ENCODE measurements at places on chromosomes 6 and 20.

DNA sequence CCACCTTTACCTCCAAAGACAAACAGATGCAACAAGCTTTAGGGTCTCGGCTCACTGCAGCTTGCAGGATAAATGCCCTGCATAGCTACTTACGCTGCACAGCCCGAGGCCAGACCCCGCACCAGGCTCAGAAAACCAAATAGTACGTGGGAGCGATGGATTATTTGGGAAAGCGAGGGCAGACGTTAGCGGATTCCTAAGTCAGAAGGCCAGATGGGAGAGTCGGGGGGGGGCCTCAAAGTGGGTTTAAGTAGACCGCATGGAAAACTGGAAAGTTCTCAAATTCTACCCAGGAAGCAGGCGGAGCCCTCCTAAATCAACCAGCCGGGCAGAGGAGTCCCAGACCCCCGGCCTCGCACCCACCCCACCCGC, 382 bp downstream of the SFT2D1 start:
- peak; percentile 22 for DNase-seq

DNA sequence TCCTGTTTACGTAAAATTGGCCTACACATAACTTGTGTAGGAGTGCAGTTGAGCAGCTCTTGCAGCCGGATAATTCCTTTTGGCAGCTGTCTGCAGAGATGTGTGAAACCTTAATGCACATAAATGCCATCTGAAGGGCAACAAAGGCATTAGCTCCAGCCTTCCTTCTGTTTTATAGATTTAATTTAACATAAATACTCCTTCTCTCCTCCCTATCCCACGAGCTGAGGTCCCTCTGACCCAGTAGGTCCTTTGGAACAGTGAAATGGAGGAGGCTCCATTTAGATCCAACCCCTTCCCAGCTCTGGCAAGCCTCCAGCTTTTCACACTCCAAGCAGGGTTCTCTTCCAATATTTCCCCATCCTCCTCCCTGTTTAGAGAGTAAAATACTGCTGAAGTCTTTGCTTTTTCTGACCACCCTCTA, 6.5 kb downstream of the PLEKHG1 start:
- DNase-seq = no peak

DNA sequence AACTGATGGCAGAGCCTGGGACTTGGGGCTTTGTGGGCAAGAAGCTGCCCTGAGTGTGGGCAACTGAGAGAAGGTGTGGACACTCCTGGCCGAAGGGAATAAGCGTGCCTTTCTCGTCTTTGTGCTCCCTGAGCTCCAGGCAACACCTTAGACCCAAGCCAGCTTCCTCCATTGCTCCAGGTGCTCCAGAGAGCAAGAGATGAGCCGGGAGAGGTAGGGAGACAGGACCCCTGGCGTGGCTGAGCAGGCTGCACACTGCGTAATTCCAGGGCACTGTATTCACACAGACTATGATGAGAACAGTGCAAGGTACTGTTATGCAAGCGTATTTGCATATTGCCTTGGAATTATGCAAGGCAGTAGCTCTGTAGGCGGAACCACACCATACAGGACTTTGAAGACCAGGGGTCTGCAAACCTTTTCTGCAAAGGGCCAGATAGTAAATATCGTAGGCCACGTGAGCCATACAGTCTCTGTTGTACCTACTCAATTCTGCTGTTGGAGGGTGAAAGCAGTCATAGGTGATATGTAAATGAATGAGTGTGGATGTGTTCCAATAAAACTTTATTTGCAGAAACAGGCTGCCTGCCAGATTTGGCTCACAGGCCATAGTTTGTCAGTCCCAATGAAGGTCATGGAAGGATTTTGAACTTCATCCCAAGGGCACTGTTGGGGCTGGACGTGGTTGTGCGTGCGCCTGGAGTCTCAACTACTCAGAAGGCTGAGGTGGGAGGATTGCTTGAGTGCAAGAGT, 42.1 kb upstream of the FAM83D start:
- peak; percentile 69 for DNase-seq

- DNase-seq = no peak
Measured at GRCh38 chr20:51715856-51716185, 52.4 kb downstream of the ATP9A start.

GRCh38 chr6:55528624-55529023, 50.4 kb downstream of the HMGCLL1 start:
- peak; percentile 39 for DNase-seq

DNA sequence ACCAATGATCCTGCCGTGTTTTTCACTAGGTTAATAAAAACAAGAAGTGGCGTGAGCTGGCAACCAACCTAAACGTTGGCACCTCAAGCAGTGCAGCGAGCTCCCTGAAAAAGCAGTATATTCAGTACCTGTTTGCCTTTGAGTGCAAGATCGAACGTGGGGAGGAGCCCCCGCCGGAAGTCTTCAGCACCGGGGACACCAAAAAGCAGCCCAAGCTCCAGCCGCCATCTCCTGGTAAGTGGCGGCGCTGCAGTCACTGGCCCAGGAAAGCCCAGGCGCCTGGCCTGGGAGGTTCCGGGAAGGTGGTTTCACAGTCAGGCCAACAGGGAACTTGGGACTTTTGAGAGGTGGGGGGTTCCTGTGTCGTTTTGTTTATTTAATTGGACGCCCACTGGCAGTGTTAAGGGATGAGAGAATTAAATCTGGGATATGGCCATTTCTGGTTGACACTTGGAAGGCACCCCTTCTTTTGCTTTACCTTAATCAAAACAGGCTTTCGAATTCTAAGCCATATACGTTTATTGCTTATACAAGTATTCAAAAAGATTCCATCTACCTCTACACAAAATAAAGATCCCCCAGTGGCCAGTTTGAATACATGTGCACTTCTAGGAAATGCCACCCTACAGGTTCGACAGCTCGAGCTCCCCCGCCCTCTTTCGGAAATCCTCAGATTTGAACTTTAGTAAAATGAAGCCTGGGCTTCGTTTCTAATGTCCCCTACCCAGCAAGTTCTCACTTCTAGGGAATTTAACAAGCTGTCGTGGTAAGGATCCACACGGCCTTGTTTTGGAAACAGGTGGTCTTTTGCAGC, 138.9 kb downstream of the TMEM242 start:
- peak; percentile 56 for DNase-seq

- no peak for DNase-seq
Measured at GRCh38 chr6:22437665-22438064, 131.7 kb upstream of the HDGFL1 start.

- no peak for DNase-seq
Measured at GRCh38 chr6:38646166-38646878, 6.6 kb upstream of the BTBD9 start.

DNA sequence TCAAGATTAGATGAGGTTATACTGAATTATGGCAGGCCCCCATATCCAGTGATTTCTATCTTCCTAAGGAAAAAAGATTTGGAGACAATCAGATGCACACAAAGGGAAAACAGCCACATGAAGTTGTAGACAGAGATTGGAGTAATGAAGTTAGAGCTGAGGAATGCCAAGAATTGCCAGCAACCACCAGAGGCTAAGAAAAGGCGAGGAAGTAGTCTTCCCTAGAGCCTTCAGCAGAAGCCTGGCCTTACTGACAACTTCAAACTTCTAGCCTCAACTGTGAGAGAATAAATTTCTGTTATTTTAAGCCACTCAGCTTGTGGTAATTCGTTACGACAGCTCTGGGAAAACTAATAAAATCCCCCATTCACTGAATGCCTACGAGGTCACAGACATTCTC, 473.9 kb downstream of the COL12A1 start:
- no peak for DNase-seq

DNA sequence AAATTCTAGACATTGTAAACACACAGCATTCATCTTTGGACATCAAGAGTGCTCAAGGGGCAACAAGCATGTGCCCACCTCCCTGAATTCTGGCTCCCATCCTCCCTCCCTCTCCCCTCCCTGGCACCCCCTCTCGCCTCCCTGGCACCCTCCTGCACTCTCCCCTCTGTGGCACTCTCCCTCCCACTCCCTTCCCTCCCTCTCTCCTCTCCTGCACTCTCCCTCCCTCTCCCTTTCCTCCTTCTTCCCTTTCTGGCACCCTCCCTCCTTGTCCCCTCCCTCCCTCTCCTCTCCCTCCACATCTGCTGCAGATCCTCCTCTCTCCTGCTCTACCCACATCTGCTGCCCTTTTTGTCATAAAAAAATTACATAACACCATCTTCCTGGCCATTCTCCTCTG, 113.0 kb upstream of the SLC22A23 start:
- no peak for DNase-seq

DNA sequence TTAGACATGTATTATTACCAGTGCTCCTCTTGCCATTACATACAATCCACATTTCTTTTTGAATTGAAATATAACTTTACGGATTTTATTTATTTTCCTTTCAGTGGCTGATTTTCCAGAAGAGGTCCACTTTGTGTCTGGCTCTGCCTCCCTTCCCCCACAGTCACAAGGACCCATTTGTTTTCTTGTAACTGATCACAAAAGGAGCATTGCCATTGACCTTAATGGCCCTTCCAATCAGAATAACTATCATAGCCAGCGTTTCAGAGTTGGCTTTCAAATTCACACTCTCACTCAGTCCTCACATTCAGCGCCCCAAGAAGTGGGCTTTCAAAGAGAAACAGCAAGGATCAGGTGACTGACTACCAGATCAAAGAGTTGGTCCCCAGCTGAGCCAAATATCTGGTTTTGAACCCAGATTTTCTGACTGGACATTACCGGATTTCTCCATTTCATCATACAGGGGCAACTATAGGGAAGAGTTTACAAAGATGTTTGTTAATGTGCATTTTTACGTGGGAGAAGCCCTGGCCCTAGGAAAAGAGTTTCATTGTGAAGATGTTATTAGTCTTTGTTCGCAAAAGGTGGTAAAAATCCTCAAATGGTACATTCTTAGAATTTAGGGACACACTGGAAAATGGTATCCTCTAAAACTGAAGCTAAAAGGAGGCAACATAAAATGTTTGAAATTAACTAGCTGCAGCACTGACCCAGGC, 2.0 kb upstream of the SLC22A23 start:
- DNase-seq = no peak

GRCh38 chr6:54390362-54390761, 82.1 kb downstream of the TINAG start:
- no peak for DNase-seq

- peak; percentile 56 for DNase-seq
Measured at GRCh38 chr6:141464490-141464889, 668.2 kb upstream of the GJE1 start.

GRCh38 chr6:161228921-161229591, 44.8 kb downstream of the AGPAT4 start:
- no peak for DNase-seq

DNA sequence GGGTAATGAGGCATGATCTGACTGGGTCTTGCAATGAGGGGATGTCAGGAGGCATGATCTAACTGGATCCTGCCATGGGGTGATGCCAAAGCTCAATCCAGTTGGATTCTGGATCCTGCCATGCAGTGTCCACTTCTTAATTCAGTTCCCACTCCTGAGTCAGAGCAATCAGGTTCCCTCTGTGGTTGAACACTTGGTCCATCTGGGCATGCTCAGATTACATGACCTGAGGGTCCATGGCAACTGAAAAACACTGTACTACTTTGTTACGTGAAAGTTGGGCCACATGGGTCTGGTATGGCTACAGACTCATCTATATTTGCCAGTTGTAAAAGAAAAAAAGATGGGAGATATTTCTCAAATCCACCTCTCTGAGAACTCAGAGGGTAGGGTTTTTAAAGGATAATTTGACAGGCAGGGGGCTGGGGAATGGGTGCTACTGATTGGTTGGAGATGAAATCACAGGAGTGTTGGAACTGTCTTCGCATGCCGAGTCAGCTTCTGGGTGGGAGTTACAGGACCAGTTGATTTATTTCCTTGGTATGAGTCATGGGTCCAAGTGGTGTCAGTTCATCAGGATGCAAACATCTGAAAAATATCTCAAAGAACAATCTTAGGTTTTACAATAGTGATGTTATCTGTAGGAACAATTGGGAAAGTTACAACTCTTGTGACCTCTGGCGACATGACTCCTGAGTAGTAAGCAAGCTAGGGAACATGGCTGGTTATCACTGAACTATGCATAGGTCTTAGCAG, 21.6 kb downstream of the C6orf163 start:
- DNase-seq = no peak

DNA sequence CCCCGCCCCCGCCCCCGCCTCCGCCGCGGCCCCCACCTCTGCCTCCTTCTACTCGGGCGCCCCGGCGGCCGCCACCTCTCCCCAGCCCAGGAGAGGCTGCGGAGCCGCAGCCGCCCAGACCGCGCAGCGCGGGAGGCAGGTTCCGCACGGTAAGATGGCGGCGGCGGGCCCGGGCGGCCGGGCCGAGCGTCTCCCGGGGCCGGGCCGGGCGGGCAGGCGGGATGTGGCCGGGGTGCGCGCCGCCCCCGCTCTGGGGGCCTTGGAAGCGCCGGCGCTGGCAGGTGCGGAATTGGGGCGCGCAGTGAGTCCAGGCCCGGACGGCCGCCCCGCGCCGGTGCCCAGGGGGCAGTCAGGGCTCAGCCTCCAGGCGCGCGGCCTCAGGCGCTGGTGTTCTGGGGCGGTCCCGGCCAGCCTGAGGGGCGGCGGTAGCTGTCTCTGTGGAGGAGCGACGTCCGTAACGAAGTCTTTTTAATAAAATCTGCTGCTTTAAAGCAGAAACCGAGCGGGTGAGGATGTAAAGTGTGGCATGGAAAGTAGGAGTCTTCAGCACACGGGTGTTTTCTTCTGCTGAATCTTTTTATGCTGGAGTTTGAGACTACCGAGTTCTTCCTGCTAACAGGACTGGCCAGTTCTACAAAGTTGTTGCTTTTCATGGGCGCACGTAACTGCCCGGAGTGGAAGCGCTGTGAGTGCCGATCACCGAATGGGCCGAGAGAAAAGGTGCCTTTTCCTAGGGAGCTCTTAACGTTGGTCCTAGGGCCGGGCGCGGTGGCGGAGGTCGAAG, at the start of gene GID8:
TSS of gene GID8 (plus strand) at position 43 of the 784 bp plus-strand sequence. CDS start 3,356 bp downstream, outside the sequence.
- DNase-seq = peak; percentile 58

DNA sequence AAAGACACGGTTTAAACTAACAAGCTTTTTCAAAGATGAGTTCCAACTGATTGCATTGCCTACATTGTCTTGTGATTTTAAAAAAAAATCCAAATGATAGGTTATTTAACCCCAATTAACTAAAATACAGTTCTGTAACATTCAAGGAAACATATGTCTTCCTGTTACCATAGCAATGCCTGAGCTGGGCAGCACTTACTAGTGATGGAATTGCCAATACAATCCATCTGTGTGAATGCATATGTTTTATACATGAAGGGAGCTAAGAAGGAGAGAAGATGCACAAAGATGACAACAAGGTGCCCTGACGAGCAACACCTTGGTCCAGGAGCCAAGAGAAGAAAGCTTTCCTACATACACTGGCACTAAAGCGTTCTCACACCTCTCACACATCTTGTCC, 68.7 kb downstream of the POPDC3 start:
- no peak for DNase-seq

GRCh38 chr6:30769088-30769852, 24.9 kb upstream of the IER3 start:
- no peak for DNase-seq

DNA sequence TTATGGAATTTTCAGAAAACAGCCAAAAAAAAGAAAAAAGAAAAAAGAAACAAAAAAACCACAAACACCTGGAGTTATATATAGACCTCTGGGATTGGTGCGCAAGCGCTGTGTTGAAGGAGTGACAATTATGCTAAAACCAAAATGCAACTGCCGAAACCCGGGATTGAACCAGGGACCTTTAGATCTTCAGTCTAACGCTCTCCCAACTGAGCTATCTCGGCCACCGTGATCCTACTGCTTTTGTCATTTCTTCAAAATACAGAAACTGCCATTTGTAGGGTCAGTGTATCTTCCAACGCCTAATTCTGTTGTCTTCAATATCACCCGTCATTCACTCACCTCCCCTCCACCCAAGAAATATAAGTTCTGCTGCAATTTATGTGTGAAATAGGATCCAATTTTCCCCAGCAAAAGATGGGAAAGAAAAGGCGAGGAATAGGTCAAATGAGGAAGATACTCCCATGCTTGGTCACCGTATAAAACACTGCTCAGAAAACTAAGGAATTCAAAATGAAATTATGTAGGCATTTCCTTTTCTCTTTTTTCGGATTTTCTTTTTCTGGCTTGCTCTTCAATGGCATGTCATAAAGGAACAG, 116.0 kb downstream of the TRIM27 start:
- DNase-seq = peak; percentile 43

Data from OCI-LY7 (cell line).